ENCODE measurements at places on chromosomes 5 and 9. TPM values are rescaled to one million over a fixed set of nuclear protein-coding genes. Genes with fewer than 3 reads are reported as not detected.

The NR6A1 gene
- total RNA-seq, result 3.2 TPM

The MYMK gene
- total RNA-seq, result 2.1 TPM

The PCDHB14 gene
- 13.5 TPM for total RNA-seq

The FOXD4 gene
- 0.82 TPM for total RNA-seq

The TMOD1 gene
- 13.4 TPM for total RNA-seq

The SRD5A1 gene
- total RNA-seq, result 13.5 TPM

The CKMT2 gene
- 32.4 TPM for total RNA-seq

The TPM2 gene
- 288 TPM for total RNA-seq

The CTNNAL1 gene
- 65.6 TPM for total RNA-seq

The DRD1 gene
- total RNA-seq, result 6.8 TPM

The NUTM2F gene
- total RNA-seq, result not detected

The UBE2QL1 gene
- total RNA-seq, result 6.5 TPM

The MPDZ gene
- 110 TPM for total RNA-seq

The TAF1L gene
- not detected for total RNA-seq

The CNOT8 gene
- total RNA-seq, result 99.5 TPM

The LRRC19 gene
- not detected for total RNA-seq

The LCN10 gene
- 1.4 TPM for total RNA-seq

The AK1 gene
- 38.4 TPM for total RNA-seq

The ANKHD1 gene
- 164 TPM for total RNA-seq

The TEX48 gene
- total RNA-seq, result not detected

The C5orf52 gene
- total RNA-seq, result not detected

The FOXB2 gene
- total RNA-seq, result not detected
